Activated naive CD4-positive, alpha-beta T cell treated with anti-CD3 and anti-CD28 coated beads for 36 hours (primary cell): ENCODE measurements at places on chromosomes 11 and 22. TPM values are rescaled to one million over a fixed set of nuclear protein-coding genes. Genes with fewer than 3 reads are reported as not detected.

DNA sequence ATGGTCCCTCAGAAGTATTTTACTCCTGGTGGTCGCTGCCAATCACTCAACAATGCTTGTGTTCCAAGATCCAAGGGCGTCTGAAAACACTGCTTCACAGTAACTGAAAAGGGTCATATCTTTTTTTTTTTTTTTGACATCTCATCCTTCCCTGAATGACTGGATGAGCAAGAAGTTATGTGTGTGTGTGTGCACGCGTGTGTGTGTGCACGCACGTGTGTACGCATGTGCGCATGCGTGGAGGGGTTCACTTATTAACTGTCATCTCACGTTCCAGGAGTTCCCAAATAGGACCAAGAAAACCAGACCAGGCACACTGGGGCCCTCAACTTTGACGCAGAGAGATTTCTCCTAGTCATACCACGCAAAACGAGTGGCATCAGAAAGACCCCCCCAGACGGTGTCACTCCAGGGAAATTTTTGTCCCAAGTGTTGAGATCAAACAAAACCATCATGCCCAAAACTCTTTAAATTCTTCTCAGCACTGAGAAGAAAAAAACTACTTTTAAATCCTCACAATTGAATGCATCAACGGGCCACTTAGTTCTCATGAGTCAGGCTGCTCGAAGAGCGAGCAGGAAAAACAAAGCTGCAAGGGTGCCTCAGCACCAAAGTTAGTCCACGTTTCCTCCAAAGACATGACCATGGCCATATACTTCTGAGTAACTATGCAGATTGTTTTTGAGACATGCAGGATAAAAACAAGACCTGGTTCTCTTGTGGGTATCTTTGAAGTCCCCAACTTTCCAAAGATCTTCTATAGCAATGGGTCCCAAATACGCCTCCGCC is 12.9 kb downstream of the MN1 start:
- DNase-seq = no peak

DNA sequence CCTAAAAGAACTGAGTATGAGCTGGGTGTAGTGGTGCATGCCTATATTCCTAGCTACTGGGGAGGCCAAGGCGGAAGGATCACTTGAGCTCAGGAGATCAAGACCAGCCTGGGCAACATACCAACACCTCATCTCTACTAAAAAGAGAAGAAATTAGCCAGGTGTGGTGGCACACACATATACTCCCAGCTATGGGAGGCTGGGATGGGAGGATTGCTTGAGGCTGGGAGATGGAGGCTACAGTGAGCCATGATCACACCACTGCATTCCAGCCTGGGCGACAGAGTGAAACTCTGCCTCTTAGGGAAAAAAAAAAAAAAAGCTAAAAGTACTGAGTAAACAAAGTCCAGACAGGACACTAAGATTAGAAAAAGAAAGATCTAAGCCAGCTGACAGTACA is 3.5 kb upstream of the HTR3B start:
- no peak for DNase-seq

GRCh38 chr11:60175860-60176275 is 7.0 kb downstream of the MS4A6A start:
- peak; percentile 10 for DNase-seq

GRCh38 chr22:37059876-37060449 is 8.4 kb downstream of the KCTD17 start:
- DNase-seq = peak; percentile 18

GRCh38 chr11:58739725-58740430 is 8.1 kb upstream of the GLYAT start:
- no peak for DNase-seq

- DNase-seq = peak; percentile 26
These were observed 22.8 kb downstream of the CTTN start for GRCh38 chr11:70421123-70421522.

DNA sequence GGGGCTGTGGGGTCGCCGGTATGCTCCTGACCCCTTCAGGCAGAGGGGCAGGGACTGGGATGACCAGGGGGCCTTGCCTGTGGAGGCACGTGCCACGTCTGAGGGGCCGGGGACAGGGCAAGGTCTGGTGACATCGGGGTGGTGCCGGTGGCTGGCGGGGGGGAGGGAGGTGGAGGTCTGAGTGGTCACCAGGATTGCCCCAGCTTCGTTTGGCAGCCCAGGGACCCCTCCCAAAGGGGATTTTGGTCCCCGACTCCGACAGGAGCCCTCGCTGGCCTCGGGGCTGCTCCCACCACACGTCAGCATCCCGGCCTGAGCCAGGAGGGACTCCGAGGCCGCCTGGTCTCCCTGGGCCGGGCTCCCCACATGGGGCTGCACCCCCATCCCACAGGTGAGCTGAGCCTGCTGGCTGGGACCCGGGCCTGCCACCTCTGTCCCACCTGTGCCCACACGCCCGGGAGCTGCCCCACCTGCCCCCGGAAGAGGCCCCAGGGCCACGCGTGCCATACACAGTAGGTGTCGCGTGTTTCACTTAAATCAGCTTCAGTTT is 1.1 kb upstream of the MUC6 start:
- no peak for DNase-seq

DNA sequence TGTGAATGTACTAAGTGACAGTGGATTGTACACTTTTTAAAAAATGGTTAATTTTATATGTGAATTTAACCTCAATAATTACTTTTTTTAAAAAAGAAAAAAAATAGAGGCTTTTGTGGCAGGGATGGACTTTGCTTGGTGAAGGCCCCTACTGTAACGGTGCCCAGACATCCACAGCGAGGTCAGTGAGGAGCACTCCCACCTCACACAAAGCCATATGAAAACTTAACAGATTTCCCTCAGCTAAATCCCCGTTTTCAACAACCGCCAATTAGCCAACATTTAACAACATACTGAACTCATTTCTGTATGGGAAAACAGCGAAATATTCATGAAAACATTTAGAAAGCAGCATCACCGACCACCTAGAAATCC is 642 bp upstream of the C11orf58 start:
- no peak for DNase-seq

DNA sequence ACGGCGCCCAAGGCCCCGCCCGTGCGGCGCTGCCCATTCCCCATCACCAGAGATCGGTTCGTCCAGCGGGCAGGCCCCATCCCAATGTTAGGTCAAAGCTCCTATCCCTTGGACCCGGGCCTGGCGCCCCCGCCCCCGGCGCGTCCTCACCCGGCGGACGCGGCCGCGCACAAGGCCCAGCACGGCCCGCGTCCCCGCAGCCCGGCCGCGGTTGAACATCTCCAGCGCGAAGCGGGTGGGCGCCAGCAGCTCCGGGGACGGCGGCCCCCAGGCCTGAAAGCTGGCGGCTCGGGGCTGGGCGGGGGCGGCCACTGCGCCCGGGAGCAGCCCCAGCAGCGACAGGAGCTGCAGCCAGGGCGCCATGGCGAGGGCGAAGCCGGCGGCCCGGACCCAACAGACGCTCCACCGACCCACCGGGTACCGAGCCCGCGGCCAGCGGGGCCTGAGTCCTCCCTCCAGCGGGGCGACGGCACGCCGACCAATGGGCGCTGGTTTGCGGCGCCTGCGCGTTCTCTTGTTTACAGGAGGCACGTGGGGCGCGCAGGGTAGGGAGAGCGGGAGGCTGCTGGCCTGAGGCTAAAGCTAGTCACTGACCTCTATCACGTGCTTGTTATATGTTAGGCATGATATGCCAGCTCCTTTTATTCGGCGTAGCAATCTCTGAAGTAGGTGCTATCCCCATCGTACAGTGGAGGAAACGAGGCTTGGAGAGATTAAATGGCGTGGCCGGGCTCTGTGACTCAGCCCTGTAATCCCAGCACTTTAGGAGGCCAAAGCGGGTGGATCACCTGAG is at the start of gene CTSF:
CTSF (minus strand) TSS at position 483 of the 793 bp plus-strand sequence; CDS start at position 363, 120 bp downstream.
- DNase-seq = peak; percentile 66

DNA sequence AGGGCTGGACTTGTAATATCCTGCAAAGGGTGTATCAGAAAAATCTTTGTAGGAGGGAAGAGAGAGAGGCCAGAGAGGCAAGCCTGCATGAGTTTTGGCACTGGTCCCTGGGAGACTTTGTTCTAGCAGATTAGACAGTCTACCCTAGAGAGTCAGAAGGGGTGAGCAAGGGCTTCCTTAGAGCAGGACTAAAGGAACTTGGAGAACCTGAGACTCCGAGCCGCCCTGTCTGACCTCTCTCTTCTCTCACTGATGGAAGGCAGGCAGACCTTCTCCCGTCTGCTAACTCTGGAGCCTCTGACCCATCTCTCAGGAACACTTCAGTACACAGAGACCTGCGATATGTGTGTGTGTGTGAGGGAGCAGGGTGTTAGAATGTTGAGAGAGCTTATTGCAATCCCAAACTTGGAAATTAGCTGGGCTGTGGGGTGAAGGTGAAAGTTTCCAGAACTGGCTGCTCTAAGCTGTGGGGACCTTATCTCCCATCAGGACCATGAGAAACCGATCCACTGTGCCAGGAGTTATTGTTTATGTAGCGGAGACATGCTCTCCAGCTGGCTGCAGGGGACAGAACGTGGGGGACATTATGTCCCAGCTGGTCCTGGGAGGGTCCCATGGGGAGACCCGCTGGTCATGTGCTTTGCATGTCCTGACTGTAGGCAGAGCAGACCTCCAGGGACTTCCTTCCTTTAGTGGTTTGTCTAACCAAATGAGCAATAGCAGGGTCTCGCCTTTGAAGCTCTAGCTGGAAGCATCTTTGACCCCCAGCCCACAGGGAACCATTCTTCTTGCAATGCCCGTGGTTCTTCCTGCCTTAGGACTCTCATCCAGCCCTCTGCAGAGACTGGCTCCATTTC is 51.1 kb downstream of the TIMP3 start:
- no peak for DNase-seq

DNA sequence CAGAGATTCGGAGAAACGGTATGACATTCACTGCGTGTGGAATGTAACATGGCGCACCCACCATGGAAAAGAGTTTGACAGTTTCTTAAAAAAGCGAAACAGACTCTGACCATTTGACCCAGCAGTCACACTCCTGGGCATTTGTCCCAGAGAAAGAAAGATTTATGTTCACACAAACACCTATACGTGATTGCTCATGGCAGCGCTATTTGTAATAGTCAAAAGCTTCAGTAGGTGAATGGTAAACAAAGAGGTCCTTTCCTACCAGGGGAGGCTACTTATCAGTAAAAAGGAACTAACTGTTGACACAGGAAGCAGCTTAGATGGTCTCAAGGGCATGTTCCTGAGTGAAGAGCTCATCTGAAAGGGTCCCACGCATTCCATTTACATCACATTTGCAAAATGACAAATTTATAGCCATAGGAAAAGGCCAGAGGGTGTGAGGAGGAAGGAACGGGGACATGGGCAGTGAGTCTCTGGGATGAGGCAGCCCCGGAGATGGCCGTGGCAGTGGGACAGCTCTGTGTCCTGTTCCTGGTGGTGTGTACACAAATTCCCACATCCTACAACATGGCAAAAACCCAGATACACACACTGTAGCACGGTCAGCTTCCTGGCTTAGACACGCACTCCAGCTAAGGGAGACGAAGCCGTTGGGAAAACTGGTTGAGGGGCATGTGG is 14.6 kb upstream of the KRTAP5-6 start:
- no peak for DNase-seq

DNA sequence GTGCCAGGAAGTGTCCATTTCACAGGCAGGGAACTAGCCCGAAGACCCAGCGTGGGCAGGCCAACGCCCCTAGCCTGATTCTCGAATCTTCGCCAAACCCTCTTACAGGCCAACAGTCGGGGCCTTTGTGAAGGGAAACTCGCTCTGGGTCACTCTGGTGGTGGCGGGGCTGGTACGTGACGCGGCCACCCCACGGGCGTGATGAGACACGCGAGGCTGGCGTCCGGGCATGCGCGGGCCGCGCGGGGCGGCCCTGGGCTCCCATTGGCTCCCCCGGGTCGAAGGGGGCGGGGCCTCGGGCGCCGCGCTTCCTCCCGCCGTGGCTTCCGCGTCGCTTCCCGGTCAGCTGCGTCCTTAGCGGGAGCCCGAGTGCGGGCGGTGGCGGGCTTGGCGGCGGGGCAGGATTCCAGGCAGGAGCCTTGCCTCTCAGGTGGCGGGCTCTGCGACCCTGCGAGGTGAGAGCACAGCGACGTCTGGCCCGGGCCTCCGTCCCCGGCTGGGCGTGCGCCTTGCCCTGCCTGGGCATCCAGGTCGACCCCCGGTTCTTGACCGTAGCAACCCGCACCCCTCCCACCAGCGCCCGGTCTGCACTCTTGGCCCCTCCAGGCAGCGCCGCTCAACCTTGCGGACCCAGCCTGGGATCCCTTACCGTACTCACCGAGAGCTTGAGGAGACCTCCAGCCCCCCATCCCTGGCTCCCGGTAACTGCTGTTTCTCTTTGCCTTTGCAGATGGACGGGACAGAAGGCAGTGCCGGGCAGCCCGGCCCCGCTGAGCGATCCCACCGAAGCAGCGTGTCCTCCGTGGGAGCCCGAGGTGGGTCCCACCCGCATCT is at the start of gene FRMD8:
FRMD8 (plus strand) TSS at position 331 of the 834 bp plus-strand sequence; CDS start at position 731, 400 bp downstream.
- DNase-seq = peak; percentile 87

- peak; percentile 19 for DNase-seq
These were observed 682 bp downstream of the LARGE1 start for GRCh38 chr22:33919391-33920196.

GRCh38 chr11:44313761-44314489 is 4.0 kb upstream of the ALX4 start:
- DNase-seq = no peak

- DNase-seq = no peak
These were observed 61.5 kb upstream of the GRK2 start for GRCh38 chr11:67204822-67205221.

DNA sequence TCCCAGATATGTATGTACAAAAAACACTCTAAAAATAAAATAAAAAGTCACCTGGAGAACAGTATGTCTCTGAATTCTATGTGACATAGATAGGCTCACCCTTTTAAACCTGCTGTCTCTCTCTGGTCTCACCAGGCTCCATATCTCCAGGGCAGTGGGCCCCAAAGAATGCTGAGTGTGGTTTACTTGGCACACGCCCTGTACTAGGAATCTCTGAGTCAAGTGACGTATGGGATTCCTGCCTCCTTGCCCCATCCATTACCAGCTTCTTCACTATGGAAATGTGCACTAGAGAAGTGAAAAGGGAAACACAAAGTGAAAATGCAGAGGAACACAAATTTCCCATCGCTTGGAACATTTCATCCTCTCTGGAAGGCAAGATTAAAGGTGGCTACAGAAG is 722.2 kb upstream of the TENM4 start:
- DNase-seq = no peak

- no peak for DNase-seq
These were observed 104.3 kb downstream of the TRAF6 start for GRCh38 chr11:36405585-36406367.

- no peak for DNase-seq
These were observed 327.9 kb downstream of the SOX6 start for GRCh38 chr11:16028419-16028818.

The DLG2 gene
- total RNA-seq = 3.3 TPM

The UCP3 gene
- 0.83 TPM for total RNA-seq

The OR5D18 gene
- total RNA-seq = not detected

The CYB561A3 gene
- 31.7 TPM for total RNA-seq

The ASCL2 gene
- total RNA-seq = not detected

The CRYBB3 gene
- not detected for total RNA-seq

The LMO2 gene
- total RNA-seq = not detected

The CYTH4 gene
- 34.0 TPM for total RNA-seq
